ENCODE measurements at places on chromosomes 5 and 9. TPM values are rescaled to one million over a fixed set of nuclear protein-coding genes. Genes with fewer than 3 reads are reported as not detected.

The CCDC69 gene
- total RNA-seq, result 70.6 TPM

The CAMK2A gene
- 0.23 TPM for total RNA-seq

DNA sequence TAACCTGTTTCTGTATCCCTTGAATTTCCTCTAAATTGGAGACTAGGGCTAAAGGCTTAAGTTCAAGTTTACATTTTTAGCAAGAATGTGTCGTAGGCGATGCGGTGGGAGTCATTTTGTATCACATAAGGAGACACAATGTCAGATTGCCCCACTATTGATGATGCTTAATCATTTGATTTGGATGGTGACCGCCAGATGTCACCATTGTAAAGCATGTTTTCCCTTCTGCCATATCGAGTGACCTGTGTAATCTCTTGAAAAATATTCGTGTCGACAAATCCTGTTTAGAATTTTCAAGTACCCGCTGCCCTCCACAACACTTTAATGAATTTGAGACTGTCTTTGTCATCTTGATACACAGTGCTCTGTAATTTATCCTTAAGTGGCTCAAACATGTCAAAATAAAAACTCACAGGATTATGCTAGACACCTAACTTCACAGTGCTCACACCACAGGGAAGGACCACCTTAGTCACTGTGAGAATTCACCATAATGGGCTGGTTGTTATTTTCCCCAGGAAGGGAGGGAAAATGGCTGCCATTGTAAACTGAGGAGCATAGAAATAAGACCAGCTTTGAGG lies 34.5 kb upstream of the SLC46A2 start:
- DNase-seq, result no peak

- DNase-seq, result no peak
These were observed 105.6 kb upstream of the PCA3 start for GRCh38 chr9:76658510-76659231.

GRCh38 chr5:10735569-10736276 lies 25.3 kb downstream of the DAP start:
- DNase-seq, result no peak

The ERP44 gene
- 18.5 TPM for total RNA-seq

GRCh38 chr9:37398464-37399025 lies 24.0 kb upstream of the GRHPR start:
- DNase-seq, result no peak

The ACSL6 gene
- 0.32 TPM for total RNA-seq
